ENCODE measurements at places on chromosomes 5 and 9. TPM values are rescaled to one million over a fixed set of nuclear protein-coding genes. Genes with fewer than 3 reads are reported as not detected.
A peak's percentile ranks its signal among the peaks of the same experiment; 100 is the strongest.

DNA sequence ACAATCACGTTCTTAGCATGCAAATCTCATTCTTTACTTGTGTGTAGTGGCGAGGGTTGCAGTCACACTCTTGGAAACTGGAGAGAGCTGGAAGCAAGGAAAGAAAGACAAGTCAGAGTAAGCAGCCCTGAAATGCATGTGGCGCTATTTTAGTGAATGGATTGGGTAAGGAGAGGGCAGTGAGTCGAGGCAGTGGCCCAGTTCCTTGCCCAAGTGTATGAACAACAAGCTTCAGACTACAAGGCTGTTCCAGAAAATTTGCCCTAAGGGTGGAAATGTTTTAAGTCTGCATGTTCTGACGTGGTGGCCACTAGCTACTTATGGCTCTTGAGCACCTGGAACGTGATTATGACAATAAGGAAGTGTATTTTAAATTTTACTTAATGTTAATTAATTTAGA, 59.4 kb upstream of the PTPN3 start:
- no peaks in the 10 kb centered on the region for H3K36me3 ChIP-seq
- peaks cover 41% of the 10 kb centered on the region for H3K27me3 ChIP-seq
- no peak overlapping the region for H3K4me3 ChIP-seq
- no peaks in the 10 kb centered on the region for H3K4me1 ChIP-seq
- H3K27ac ChIP-seq: no peak overlapping the region

The PCDHB15 gene
- polyA plus RNA-seq: 0.17 TPM

GRCh38 chr9:122322553-122322952, 48.3 kb upstream of the PTGS1 start:
- H3K4me1 ChIP-seq: peaks cover 11% of the 10 kb centered on the region
- peaks cover 13% of the 10 kb centered on the region for H3K36me3 ChIP-seq
- no peak overlapping the region for H3K27ac ChIP-seq
- no peaks in the 10 kb centered on the region for H3K27me3 ChIP-seq
- no peak overlapping the region for H3K4me3 ChIP-seq
- DNase-seq: no peak

- no peaks in the 10 kb centered on the region for H3K27me3 ChIP-seq
- H3K27ac ChIP-seq: no peak overlapping the region
- no peak for DNase-seq
- H3K4me3 ChIP-seq: no peak overlapping the region
- peaks cover 22% of the 10 kb centered on the region for H3K36me3 ChIP-seq
- H3K4me1 ChIP-seq: peaks cover 10% of the 10 kb centered on the region
These were observed 1.8 kb downstream of the PTGES2 start for GRCh38 chr9:128125580-128126354.

DNA sequence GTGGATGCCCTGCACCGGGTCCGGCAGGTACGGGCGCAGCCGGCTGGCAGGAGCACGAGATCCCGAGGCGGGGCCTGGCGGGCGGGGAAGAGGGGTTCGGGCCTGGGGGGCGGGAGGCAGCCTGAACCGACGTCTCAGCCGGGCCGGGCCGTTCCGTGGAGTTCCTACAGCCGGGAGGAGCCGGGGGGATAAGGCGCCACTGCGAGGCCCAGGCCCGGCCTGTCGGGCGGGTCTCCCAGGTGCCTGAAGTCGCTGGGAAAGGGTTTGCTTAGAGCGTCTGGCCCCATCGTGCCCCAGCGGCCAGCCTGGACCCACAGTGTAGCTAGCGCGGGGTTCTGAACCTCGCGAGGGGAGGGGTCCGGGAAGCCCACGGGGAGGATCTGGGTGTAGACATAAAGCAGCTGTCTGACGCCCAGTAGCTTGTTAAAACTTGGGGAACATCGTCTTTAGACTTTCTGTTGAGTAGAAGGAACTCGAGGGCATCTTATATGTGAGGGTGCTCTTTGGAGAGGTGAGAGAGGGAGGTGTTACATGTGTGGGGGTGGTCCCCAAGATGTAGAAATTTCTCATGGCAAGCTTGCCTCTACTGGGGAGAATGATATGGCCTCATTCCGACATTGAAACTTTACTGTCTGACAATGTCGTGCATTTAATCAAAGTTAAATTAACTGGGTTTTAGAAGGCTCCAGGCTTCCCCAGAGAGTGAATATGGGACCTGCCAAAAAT, 524 bp downstream of the FUBP3 start:
- H3K27ac ChIP-seq: peak overlapping the region; percentile 67
- peaks cover 6% of the 10 kb centered on the region for H3K36me3 ChIP-seq
- no peak for DNase-seq
- peaks cover 2% of the 10 kb centered on the region for H3K4me1 ChIP-seq

DNA sequence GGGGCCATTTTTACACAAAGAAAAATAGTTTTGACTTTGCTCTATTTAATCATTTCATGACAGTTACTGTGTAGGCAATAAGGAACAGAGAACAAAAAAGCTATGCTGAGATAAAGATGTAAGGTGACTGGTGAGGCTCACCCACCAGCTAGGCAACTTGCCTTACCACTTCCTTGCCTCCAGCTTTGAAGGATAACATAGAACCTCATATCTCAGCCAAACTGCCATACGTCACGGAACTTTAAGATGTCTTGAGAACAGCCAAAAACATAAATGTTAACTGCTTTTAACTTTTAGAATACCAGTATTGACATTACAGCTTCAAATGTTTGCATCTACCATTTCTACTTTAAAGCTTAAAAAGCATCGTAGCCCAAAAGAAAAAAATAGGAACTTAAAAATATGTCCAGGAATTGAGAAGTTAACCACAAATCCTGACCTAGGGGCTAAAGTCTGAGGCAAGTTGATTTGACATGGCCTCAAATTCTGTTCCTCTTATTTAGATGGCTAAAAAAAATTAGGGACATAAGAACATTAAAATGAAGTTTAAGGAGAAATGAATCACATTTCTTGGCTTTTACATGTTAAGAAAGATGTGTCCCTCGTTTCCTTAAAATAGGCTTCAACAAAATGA, 7.7 kb upstream of the GCNT4 start:
- H3K4me1 ChIP-seq: peaks cover 7% of the 10 kb centered on the region
- no peak for DNase-seq
- H3K36me3 ChIP-seq: no peaks in the 10 kb centered on the region
- H3K27me3 ChIP-seq: no peaks in the 10 kb centered on the region
- no peak overlapping the region for H3K27ac ChIP-seq

- no peak overlapping the region for H3K4me3 ChIP-seq
- no peaks in the 10 kb centered on the region for H3K36me3 ChIP-seq
- no peaks in the 10 kb centered on the region for H3K27me3 ChIP-seq
- H3K4me1 ChIP-seq: no peaks in the 10 kb centered on the region
These were observed 1262.0 kb upstream of the WWC1 start for GRCh38 chr5:167029488-167029887.

- no peaks in the 10 kb centered on the region for H3K27me3 ChIP-seq
- no peaks in the 10 kb centered on the region for H3K36me3 ChIP-seq
- no peak overlapping the region for H3K27ac ChIP-seq
- H3K4me3 ChIP-seq: no peak overlapping the region
- H3K4me1 ChIP-seq: no peaks in the 10 kb centered on the region
These were observed 29.4 kb downstream of the SH3RF2 start for GRCh38 chr5:145965804-145966203.

GRCh38 chr9:130833031-130833990, 1.7 kb upstream of the ABL1 start:
- H3K4me1 ChIP-seq: peaks cover 11% of the 10 kb centered on the region
- no peaks in the 10 kb centered on the region for H3K27me3 ChIP-seq
- 0 out of 2 replicates have a peak, but pooled peaks cover 2% of the 10 kb centered on the region for H3K36me3 ChIP-seq

- H3K36me3 ChIP-seq: no peaks in the 10 kb centered on the region
- H3K27me3 ChIP-seq: no peaks in the 10 kb centered on the region
- no peak overlapping the region for H3K4me3 ChIP-seq
- H3K27ac ChIP-seq: no peak overlapping the region
- DNase-seq: no peak
- H3K4me1 ChIP-seq: no peaks in the 10 kb centered on the region
These were observed 75.4 kb downstream of the MARCHF3 start for GRCh38 chr5:126954981-126955380.

DNA sequence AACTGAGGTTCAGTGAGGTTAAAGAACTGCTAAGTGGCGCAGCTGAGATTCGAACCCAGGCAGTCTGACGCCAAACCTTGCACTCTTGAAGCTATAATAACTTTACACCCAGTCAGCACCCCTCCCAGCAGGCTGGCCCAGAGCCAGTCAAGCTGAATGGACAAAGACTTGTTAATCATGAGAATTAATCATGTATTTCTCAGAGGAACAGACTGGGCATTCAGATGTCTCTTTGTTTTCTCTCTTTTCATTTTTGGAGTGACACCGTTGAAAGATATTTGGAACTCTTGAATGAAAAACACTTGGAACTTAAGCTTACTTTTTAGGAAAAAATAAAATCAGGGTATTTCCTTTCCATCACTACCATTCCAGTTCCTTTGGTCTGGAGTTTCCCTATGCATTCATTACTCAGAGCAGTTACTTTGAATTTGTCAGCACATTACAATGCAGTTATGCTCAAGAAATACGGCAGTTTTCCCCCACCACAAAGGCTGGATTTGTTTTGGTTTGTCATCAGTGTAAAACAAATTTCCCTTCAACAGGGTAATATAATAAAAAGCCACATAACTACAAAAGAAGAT, 22.6 kb upstream of the MAMDC2 start:
- no peak overlapping the region for H3K4me3 ChIP-seq
- no peaks in the 10 kb centered on the region for H3K36me3 ChIP-seq
- DNase-seq: peak; percentile 97
- 0 out of 2 replicates have a peak overlapping the region, but pooled peaks have one; percentile 18 for H3K27ac ChIP-seq
- H3K27me3 ChIP-seq: no peaks in the 10 kb centered on the region

The ADAMTS6 gene
- polyA plus RNA-seq: 23.9 TPM

The NIM1K gene
- 0.68 TPM for polyA plus RNA-seq

- H3K36me3 ChIP-seq: no peaks in the 10 kb centered on the region
- no peak for DNase-seq
- H3K27me3 ChIP-seq: no peaks in the 10 kb centered on the region
These were observed 176.9 kb downstream of the RAB3C start for GRCh38 chr5:58759745-58760144.

The ZBTB5 gene
- polyA plus RNA-seq: 6.3 TPM

GRCh38 chr5:134594336-134594735, 38.3 kb downstream of the SAR1B start:
- DNase-seq: no peak
- peaks cover 9% of the 10 kb centered on the region for H3K4me1 ChIP-seq
- no peaks in the 10 kb centered on the region for H3K36me3 ChIP-seq
- no peaks in the 10 kb centered on the region for H3K27me3 ChIP-seq
- H3K27ac ChIP-seq: no peak overlapping the region

GRCh38 chr9:128703616-128704355, 1.5 kb downstream of the PKN3 start:
- no peak overlapping the region for H3K4me3 ChIP-seq
- no peak overlapping the region for H3K27ac ChIP-seq
- no peaks in the 10 kb centered on the region for H3K27me3 ChIP-seq
- no peaks in the 10 kb centered on the region for H3K36me3 ChIP-seq
- no peak for DNase-seq

- no peaks in the 10 kb centered on the region for H3K36me3 ChIP-seq
- H3K4me1 ChIP-seq: peaks cover 36% of the 10 kb centered on the region
- H3K4me3 ChIP-seq: no peak overlapping the region
- DNase-seq: peak; percentile 59
These were observed 169.0 kb downstream of the CDH6 start for GRCh38 chr5:31362529-31362900.

The PLPP6 gene
- 5.9 TPM for polyA plus RNA-seq

DNA sequence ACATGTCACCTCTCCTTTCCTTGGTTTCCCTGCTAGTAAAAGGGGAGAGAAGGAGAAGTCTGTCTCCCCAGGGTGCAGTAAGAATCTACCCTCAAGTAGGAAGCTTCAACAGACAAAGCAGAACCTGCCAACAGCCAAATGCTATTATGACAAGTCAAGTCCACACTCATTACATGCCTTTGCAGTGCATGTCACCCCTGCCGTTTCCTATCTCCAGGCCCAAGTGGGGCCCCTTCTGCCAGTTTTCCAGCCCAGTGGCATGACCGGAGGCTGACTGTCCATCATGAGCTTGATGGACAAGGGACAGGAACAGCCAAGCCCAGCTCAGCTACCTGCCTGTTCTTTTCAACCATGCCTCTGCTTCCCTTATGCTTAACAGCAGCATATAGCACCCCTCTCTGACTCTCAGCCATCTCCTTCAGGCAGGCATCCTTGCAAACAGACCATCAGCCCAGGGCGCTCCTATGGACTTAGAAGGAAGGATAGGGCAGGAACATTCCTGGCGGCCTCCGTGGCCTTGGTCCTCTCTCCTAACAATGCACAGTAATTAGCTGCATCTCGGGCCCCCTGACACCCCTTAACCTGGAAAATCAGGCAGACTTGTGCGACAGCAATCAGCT, 107.2 kb upstream of the RAD23B start:
- H3K4me1 ChIP-seq: peaks cover 2% of the 10 kb centered on the region
- H3K4me3 ChIP-seq: no peak overlapping the region
- no peaks in the 10 kb centered on the region for H3K27me3 ChIP-seq
- no peak overlapping the region for H3K27ac ChIP-seq

DNA sequence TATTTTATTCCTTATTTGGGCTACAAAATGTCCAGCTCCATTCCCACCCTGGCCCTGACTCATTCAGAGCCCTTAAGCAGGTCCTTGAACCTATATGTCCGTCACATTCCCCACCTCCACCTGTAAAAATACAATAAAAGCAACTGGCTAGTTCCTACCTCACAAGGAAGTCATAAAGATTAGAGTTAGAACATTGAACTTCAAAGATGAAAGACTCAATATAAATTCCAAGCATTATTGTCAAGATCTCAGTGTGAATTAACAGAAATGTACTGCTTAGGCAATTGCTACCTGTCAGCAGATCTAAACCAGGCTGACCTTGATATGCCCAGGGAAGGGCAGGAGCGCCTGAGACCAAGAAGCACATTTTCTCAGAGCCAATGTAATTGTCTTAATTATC, 221.8 kb downstream of the ENC1 start:
- peaks cover 14% of the 10 kb centered on the region for H3K27me3 ChIP-seq
- no peak overlapping the region for H3K27ac ChIP-seq
- no peak overlapping the region for H3K4me3 ChIP-seq
- no peak for DNase-seq
- no peaks in the 10 kb centered on the region for H3K4me1 ChIP-seq

The FRMPD1 gene
- polyA plus RNA-seq: not detected

- H3K4me3 ChIP-seq: no peak overlapping the region
- no peak overlapping the region for H3K27ac ChIP-seq
- no peak for DNase-seq
- H3K4me1 ChIP-seq: no peaks in the 10 kb centered on the region
These were observed 258.0 kb downstream of the EBF1 start for GRCh38 chr5:158841481-158842276.

- H3K36me3 ChIP-seq: no peaks in the 10 kb centered on the region
- no peak overlapping the region for H3K4me3 ChIP-seq
- no peak overlapping the region for H3K27ac ChIP-seq
- H3K4me1 ChIP-seq: peaks cover 4% of the 10 kb centered on the region
- H3K27me3 ChIP-seq: no peaks in the 10 kb centered on the region
- DNase-seq: no peak
These were observed 42.3 kb downstream of the NAIF1 start for GRCh38 chr9:128024761-128025308.

The LCN1 gene
- polyA plus RNA-seq: not detected

GRCh38 chr9:91187311-91187964, 174.3 kb downstream of the AUH start:
- H3K4me3 ChIP-seq: no peak overlapping the region
- DNase-seq: no peak
- H3K27ac ChIP-seq: peak overlapping the region; percentile 70
- H3K4me1 ChIP-seq: peaks cover 23% of the 10 kb centered on the region
- H3K36me3 ChIP-seq: no peaks in the 10 kb centered on the region
- H3K27me3 ChIP-seq: no peaks in the 10 kb centered on the region
